ENCODE measurements at places on chromosomes 16 and 17.

GRCh38 chr16:51163894-51164566 is 13.0 kb upstream of the SALL1 start:
- DNase-seq = no peak

- DNase-seq = no peak
These were observed 436.7 kb downstream of the MAF start for GRCh38 chr16:79163691-79164387.

DNA sequence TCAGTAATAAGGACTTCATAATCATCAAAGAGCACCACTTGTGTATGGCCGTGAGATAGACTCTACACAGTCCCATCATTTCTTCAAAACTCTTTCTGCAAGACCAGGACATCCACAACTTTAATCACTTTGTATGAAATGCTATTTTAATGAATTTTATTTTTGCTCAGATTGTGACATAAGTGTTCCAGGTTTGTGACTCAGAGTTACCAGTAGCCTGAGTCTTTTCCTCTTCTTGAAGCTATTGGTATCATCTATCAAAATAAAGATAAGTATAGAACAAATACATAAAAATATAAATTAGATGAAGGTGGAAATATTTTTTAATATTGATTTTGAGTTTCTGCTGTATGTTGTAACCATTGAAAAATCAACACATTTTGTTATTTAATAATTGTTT is 16.6 kb upstream of the VWA3A start:
- no peak for DNase-seq

DNA sequence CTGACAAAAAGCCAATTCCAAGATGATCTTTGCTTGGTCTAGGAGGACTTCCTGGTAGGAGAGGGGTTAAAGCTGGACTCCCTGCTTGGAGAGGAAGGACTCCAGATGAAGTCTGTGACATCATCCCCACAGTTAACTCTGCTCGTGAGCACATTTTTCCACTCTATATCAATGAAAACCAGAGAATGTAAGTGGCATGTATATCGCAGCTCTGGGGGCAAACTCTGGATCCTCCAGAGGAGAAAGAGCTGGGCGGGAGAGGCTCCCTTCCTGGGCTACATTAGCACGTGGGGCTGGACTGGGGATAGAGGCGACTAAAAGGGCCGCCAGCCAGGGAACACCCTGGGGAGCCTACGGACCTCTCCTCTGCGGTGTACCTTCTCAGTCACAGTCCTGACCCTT is 34.1 kb downstream of the HIC1 start:
- no peak for DNase-seq

DNA sequence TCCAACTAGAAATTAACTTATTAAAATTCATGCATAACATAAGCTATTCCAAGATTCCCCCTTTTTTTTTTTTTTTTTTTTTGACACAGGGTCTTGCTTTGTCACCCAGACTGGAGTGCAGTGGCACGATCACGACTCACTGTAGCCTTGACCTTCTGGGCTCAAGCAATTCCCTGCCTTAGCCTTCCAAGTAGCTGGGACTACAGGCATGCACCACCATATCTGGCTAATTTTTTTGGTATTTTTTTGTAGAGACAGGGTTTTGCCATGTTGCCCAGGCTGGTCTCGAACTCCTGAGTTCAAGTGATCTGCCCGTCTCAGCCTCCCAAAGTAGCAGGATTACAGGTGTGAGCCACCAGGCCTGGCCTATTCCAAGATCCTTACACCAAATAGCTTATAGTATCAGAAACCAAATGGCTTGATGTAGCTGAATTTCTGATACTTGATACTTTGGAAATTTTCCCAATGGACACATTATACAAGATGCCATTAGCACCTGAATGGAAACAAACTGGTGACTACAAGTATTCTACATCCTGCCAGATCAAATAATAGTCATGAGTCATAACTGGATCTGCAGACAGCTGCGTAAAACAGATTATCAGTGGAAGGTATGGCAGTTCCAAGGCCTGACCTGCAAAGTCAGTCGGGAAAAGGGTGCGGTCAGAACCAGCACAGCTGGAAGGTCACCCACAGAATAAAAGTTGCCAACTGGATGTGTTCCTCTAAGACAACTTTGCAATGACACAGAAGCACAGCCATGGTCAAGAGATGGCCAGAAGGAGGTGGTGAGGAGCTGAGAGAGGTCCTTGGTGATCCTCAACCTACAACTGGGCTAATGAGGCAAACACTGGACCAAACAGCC is 14.5 kb downstream of the TUBG1 start:
- no peak for DNase-seq

DNA sequence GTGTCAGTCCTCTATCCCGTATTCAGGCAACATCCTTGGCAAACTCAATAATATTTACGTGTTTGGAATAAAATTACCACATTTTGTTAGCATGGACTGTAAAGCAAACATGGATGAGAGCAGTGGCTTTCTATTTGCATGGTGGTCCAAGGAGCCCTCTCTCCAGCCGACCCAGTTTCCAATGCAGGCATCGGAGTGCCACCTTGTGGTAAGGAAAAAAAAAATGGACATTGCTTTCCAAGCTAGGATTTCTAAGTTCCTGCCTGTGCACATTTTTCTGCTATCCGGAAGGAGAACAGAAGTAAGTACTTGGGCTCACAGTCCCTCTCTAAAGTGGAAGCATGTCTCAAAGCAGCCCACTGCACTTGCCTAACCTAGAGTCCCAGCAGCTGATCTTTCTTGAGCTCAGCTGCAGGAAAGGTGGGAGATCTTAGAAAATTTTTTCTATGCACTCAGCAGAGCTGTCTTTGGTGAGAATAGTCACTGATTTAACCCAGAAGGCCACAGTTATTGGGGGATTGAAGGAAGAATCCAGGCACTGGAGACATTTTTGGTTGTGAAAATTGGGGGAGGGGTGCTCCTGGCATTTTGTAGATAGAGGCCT is 46.0 kb upstream of the ERCC4 start:
- peak; percentile 25 for DNase-seq

- DNase-seq = no peak
These were observed 506 bp downstream of the ATP5MC1 start for GRCh38 chr17:48892940-48893645.

DNA sequence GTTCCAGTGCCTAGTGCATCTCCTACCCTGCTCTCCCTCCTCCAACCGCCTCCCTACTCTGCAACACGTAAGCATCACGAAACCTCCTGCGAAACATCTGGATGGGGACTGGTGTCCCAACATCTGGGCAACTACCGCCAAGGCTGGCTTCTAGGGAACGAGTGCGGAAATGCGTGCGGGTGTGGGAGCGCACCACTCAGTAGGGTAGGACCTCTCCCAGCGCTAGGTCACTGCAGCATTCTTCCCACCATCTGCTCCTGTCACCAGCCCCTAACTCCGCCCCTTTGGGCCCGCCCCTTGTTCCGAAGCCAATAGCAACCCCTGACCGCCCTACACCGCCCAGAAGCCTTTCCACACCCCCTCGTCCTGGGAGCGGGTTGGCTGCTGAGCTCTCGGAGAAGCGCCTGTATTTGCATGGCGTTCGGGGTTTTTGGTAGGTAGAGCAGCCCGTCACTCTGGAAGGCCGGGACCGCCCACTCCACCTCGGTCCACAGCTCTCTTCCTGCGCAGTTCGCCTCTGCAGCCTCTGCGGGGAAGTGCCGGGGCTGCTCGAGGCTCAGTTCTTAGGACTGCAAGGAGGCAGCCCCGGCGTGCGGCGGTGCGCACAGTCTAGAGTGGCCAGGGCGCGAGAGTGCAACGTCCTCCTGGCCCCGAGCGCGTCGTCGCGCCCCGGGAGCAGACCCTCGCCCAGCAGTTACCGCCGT is at the start of gene HS3ST3B1:
Gene HS3ST3B1 (plus strand): TSS at position 507 of the 704 bp plus-strand sequence. CDS start 438 bp downstream, outside the sequence.
- peak; percentile 83 for DNase-seq

DNA sequence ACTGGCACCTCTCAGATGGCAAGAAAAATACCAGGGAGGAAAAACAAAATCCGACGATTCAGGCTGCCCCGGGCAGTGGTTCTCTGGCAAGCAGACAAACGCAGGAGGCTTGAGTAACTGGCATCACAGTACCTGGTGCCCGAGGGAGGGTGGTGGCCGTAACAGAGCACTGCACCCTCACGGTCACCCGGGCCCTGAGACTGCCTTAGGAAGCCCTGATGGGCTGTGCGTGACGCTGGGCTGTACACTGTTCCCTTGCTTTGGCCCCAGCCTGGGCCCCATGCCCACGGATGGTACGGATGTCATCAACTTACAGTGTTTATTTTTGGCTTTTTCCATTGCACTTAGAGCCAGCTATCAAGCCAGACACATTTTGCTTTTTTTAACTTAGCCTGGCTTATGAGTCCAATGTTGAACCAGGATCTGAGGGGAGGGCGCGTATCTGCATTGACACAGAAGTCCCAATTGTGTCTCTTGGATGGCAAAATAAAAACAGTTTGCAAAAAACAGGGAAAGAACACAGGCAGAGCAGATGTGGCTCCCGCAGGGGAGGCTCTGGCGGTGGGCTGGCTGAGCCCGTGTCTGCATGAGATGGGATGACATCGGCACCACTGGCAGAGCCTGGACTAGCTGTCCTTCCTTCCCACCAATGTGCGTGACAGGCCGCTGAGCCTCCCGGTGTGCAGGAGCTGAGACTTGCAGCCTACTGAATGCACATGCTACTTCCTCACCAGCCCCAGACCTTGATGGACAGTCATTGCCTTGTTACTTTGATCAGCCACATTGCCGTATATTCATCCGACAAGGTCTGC is 287.7 kb downstream of the FOXL1 start:
- DNase-seq = no peak

GRCh38 chr16:30853758-30854157 is 40.1 kb downstream of the BCL7C start:
- no peak for DNase-seq

DNA sequence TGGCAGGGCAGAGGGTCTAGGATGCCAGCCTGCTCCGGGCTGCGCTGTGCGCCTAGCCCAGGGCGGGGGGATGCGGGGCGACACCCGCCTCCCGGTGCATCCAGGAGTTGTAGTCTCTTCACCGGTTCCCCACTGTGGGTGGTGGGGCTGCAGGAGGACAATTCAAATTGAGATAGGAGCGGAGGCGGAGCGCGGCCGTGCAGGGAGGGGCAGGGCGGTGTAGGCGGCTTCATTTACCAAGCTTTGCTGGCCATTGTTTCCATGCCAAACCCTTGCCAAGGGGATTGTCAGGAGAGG is 2047.4 kb downstream of the TP53TG3F start:
- no peak for DNase-seq

DNA sequence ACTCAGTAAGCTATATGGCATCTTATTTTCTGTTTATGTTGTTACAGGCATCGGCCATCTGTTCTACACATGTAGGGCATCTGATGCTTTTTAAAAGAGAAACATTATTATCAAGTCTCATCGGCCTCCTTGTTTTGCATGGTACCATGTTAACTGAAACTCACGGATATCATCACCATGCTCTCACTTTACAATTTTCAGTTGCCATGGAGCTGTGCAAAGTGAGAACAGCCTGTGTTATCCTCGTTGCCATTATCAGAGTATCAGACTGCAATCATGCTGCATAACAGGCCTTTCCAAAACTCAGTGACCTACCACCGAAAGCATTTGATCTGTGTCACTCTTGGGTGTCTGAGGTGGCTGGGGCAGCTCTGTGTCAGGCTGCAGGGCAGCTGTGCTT is 110.3 kb downstream of the C17orf67 start:
- no peak for DNase-seq

DNA sequence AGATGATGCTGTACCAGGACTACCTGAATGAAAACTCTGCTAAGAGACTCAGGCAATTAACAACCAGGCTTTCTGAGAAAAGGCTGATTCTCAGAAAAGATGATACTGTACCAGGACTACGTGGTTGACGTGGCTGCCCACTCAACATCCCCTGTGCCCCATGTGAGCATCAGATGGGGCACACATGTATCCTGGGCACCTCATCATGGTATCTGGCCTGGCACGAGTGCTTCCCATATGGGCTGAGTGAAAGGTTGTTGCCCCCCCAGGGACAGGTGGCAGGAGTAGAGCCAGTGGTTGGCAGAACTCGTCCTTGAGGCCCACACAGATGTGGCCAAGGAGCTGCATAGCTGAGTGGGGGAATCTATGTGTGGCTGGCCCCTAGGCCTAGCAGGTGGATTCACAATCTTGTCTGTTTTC is 3.5 kb upstream of the CES4A start:
- DNase-seq = no peak

DNA sequence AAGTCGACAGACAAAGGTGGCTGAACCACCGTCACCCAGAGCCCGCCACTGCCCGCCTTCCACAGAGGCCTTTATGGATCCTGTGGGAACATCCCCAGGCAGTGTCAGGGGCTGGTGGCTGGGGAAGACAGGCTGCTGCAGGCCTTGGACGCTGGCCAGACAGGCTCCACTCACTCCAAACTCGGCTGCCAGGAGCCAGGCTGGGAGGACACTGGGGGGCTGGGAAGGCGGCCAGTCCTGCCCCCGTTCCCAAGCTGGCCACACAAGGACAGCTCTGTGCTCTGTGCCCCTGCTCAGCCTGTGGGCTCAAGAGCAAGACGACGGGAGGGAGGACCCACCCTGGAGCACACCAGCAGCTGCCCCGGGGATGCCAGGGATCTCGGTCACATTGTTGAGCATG is 7.6 kb upstream of the LCAT start:
- DNase-seq = peak; percentile 76

DNA sequence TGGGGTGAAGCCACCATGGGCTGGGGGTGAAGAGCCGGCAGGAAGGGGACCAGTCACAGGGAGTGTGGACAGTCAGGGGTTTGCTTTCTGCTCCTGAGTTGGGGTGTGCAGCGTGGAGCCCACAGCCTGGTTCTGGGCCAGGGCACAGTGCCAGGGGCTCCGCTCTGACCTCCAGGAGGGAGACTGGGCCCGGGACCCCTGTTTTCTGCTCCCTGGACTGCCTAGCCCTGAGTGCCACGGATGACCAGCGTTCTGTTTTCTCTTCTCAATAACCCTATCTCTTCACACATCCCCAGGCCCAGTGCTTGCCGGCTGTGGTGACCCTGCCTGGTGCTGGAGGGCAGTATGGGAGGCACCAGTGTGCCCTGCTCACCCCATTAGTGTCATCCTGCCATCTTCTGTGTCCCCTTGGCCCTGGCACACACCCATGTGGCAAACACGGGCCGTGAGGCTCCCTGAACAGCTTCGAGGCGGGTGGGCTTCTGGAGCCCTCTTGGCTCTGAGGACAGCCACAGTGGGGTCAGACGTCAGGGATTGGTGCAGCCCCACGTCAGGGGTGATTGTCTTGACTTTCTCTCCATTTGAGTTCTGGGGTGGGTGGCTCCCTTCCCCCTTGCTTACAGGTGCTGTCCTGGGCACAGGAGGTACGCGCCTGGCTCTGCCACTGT is 1.1 kb downstream of the CEMP1 start:
- no peak for DNase-seq

GRCh38 chr16:70254180-70254964 is 2.6 kb upstream of the EXOSC6 start:
- DNase-seq = no peak

DNA sequence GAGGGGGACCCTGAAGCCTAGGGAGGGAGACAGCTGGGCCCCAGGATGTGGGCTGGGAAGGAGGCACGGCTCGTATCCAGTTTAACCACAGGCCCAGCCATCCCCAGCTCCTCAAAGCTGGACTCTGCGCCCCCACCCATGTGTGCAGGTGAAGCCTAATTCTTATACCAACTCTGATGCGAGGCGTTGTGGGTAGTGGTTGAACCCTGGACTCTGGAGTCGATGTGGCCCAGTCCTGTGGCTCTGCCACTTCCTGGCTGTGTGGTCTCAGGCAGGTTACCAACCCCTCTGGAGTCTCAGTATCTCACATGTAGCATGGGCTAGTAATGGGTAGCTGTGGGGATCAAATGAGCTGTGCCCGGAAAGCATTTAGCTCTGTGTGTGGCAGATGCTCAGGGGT is 60.4 kb upstream of the TOB1 start:
- DNase-seq = no peak

Data from frontal cortex (tissue), 4 donors.